Endothelial cell (in vitro differentiated cells): ENCODE measurements at places on chromosomes 6 and 20. TPM values are rescaled to one million over a fixed set of nuclear protein-coding genes. Genes with fewer than 3 reads are reported as not detected.
A peak's percentile ranks its signal among the peaks of the same experiment; 100 is the strongest.

- H3K4me3 ChIP-seq = no peak overlapping the region
- H3K27me3 ChIP-seq = no peaks in the 10 kb centered on the region
- H3K27ac ChIP-seq = no peak overlapping the region
These were observed 47.4 kb upstream of the SYNCRIP start for GRCh38 chr6:85690071-85690470.

DNA sequence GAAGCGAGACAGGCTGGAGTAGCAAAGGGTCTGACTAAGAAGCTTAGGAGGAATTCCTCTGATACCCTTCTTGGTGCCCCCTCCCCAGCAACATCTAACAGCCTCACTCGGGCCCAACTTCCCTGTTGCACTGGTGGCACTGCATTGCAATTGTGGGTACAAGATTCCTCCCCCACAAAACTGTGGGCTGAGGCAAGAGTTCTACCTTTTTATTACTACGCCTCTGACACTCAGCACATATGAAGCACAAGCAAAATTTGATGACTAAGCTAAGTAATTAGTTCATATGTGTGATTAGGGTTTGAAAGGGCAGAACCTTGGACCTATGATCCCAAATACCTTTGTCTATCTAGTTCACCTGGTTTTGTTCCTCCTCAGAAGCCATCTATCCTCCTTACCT, 83.5 kb downstream of the ZHX3 start:
- H3K36me3 ChIP-seq = no peaks in the 10 kb centered on the region
- no peaks in the 10 kb centered on the region for H3K4me1 ChIP-seq
- H3K27ac ChIP-seq = no peak overlapping the region
- DNase-seq = no peak

- peaks cover 5% of the 10 kb centered on the region for H3K27me3 ChIP-seq
- no peak for DNase-seq
- peaks cover 18% of the 10 kb centered on the region for H3K4me1 ChIP-seq
- no peak overlapping the region for H3K27ac ChIP-seq
- H3K4me3 ChIP-seq = no peak overlapping the region
These were observed 207.8 kb upstream of the FOXQ1 start for GRCh38 chr6:1103945-1104623.

GRCh38 chr6:167109651-167110050, 13.2 kb upstream of the CCR6 start:
- no peaks in the 10 kb centered on the region for H3K27me3 ChIP-seq
- H3K4me3 ChIP-seq = no peak overlapping the region
- no peak overlapping the region for H3K27ac ChIP-seq
- no peak for DNase-seq
- H3K36me3 ChIP-seq = no peaks in the 10 kb centered on the region

- no peak overlapping the region for H3K4me3 ChIP-seq
- no peaks in the 10 kb centered on the region for H3K27me3 ChIP-seq
- H3K4me1 ChIP-seq = peaks cover 2% of the 10 kb centered on the region
- H3K36me3 ChIP-seq = no peaks in the 10 kb centered on the region
These were observed 191.0 kb downstream of the TPBG start for GRCh38 chr6:82554666-82555065.

GRCh38 chr20:46367967-46368901, 38.2 kb downstream of the ELMO2 start:
- H3K36me3 ChIP-seq = peaks cover 71% of the 10 kb centered on the region
- peaks cover 25% of the 10 kb centered on the region for H3K4me1 ChIP-seq
- no peak for DNase-seq
- H3K27ac ChIP-seq = peak overlapping the region; percentile 50
- H3K4me3 ChIP-seq = peak overlapping the region; percentile 76

GRCh38 chr6:108549741-108550140, 11.0 kb upstream of the FOXO3 start:
- no peaks in the 10 kb centered on the region for H3K36me3 ChIP-seq
- DNase-seq = no peak
- H3K27ac ChIP-seq = no peak overlapping the region
- H3K4me3 ChIP-seq = no peak overlapping the region
- no peaks in the 10 kb centered on the region for H3K4me1 ChIP-seq
- peaks cover 2% of the 10 kb centered on the region for H3K27me3 ChIP-seq

- peaks cover 3% of the 10 kb centered on the region for H3K4me1 ChIP-seq
- peak; percentile 59 for DNase-seq
- H3K36me3 ChIP-seq = no peaks in the 10 kb centered on the region
- H3K27me3 ChIP-seq = peaks cover 13% of the 10 kb centered on the region
- H3K4me3 ChIP-seq = no peak overlapping the region
These were observed 4.8 kb upstream of the TRIM40 start for GRCh38 chr6:30130887-30131862.

GRCh38 chr20:24936526-24937407, 12.3 kb upstream of the CST7 start:
- no peak overlapping the region for H3K4me3 ChIP-seq
- peaks cover 9% of the 10 kb centered on the region for H3K36me3 ChIP-seq
- DNase-seq = no peak

DNA sequence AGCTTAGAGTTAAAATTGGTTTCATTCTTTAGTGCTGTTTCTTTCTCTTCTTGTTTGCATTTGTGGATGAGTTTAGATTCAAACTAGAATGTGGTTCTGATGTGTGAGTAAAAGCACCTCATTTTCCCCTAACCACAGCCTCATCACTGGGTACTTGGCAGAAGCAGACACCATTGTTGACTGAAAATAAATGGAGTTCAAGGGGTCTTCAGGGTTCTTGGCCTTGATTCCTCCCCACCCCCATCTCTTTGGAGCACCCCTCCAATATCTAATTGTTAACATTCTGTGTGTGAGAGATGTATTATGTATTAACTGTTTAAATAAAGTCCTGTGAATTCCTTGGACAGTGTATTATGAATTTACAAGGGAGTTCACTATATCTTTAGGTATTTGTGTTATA, 59.6 kb downstream of the JARID2 start:
- H3K4me3 ChIP-seq = no peak overlapping the region
- DNase-seq = no peak
- H3K27ac ChIP-seq = no peak overlapping the region
- H3K27me3 ChIP-seq = peaks cover 2% of the 10 kb centered on the region
- peaks cover 42% of the 10 kb centered on the region for H3K4me1 ChIP-seq

DNA sequence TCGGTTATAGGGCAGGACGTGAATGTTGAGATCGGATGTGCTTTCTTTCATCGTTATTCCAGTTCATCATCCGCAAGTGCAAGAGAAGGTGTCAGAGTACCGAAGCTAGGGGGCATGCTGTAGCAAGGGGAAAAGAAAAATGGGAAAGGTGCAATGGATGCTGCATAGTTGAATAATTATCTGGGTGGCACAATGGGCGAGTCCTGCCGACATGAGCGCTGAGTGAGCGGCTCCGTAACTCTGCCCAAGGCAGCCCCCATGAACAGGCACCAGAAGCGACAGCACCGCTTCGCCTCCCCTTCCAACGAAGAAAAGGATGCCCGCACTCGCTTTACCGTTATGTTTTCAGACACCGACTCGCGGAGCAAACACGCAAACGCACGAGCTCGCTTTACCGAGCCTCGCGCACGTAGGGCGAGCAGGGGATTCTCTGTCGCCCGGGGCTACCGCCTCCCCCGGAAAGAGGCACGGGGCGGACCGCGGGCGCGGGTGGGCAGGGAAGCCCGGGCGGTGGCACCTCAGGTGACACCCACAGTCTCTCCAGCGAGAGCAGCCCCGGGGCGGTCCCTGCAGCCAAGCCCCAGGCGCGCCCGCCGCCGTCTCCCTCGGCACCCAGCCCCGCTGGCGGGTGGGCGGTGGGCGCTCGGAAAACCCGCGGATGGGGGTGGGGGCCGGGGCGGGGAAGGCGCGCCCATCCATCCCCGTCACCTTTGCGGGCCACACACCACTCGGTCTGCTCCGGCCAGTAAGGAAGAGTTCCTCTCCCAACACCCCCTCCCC, 654 bp downstream of the WASF1 start:
- H3K4me1 ChIP-seq = peaks cover 27% of the 10 kb centered on the region
- H3K27me3 ChIP-seq = peaks cover 7% of the 10 kb centered on the region
- peak overlapping the region; percentile 68 for H3K27ac ChIP-seq
- peaks cover 6% of the 10 kb centered on the region for H3K36me3 ChIP-seq
- peak; percentile 36 for DNase-seq
- peak overlapping the region; percentile 97 for H3K4me3 ChIP-seq

DNA sequence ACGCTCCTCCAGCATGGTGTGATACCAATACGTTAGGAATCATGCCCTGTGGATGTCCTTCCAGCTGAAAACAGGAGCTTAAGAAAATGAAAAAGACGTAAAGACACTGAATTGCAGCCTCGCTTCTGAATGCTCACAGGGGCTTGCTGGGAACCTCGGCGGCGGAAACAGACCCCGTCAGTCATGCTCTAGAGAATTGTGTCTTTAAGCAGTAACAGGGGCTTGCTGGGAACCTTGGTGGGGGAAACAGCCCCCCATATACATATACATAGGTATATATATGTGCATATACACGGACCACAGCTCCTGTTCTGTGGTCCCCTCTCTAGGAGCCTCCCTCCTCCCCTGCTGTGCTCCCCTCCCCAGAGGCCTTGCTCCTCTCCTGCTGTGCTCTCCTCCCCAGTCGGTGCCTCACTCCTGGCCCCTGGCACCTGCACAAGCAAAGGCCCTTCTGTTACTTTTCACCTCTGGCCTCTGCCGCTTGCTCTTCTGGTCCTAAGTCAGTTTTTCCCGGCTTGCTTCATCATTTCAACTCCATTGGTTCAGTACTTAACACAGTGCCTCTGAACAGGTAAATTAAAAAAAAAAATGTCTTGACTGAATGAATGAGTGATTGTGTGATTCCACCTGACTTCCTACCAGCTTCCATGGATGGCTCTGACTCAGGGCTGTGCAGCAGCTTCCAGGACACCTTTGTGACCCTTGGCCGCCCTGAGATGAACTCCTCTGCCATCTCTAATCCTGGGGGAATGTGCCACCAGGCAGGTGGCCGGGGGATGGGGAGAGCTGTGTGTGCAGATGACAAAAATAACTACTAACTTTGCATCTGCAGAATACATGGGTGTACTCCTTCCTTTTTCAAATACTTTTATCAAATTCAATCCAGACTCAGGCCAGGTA, 246.1 kb downstream of the SMOC2 start:
- peaks cover 7% of the 10 kb centered on the region for H3K27me3 ChIP-seq
- H3K4me1 ChIP-seq = peaks cover 3% of the 10 kb centered on the region
- DNase-seq = no peak
- no peak overlapping the region for H3K27ac ChIP-seq

DNA sequence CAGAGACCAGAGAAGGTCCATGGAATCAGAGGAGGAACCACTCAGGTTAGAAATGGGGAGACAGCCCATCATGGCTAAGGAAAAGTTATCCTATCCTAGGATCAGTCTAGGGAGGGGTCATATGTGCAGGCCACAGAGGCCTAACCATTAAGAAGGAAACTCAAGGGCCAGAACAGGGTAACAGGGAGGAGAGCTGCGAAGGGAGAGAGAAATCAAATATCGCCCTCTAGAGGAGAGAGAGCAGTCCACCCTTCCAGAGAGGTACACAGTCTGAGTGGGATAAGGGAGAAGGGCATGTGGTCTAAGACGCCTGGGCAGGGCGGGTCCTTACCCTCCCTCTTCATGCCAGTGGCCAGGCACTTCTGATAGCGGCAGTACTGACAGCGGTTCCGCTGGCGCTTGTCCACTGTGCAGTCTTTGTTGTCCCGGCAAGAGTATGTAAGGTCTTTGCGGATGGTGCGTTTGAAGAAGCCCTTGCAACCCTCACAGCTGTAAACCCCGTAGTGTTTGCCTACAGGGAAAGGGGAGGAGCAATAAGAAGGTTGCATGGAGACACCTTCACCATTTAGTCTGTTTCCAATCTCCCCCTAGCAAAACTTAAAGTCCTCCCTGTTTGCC, 2.9 kb downstream of the RXRB start:
- peak overlapping the region; percentile 49 for H3K4me3 ChIP-seq
- no peak for DNase-seq
- H3K27ac ChIP-seq = no peak overlapping the region
- H3K27me3 ChIP-seq = peaks cover 22% of the 10 kb centered on the region
- peaks cover 54% of the 10 kb centered on the region for H3K36me3 ChIP-seq

- no peak overlapping the region for H3K4me3 ChIP-seq
- DNase-seq = no peak
- peaks cover 12% of the 10 kb centered on the region for H3K27me3 ChIP-seq
- no peaks in the 10 kb centered on the region for H3K36me3 ChIP-seq
These were observed 19.0 kb downstream of the DLL1 start for GRCh38 chr6:170271771-170272314.

DNA sequence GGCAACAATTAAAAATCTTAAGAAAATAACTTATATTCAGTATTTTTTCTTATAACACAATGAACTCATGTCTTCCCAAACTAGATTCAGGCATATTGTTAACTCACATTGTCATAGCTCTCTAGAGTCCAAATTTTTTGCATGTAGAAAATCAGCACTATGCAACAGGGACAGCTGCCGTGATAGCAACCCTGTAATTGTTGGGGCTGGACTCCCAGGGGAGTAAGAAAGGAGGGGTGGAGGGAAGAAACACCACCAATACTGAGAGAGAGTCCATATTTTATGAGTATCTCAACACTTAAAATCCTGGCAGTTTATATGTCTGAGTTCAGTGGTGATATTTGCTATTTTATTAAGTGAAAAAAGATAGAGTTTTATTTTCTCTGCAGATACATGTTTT, 89.6 kb upstream of the HS3ST5 start:
- no peak for DNase-seq
- no peak overlapping the region for H3K27ac ChIP-seq
- H3K4me3 ChIP-seq = no peak overlapping the region
- H3K27me3 ChIP-seq = no peaks in the 10 kb centered on the region
- H3K4me1 ChIP-seq = peaks cover 5% of the 10 kb centered on the region
- H3K36me3 ChIP-seq = no peaks in the 10 kb centered on the region

GRCh38 chr20:24987873-24988835, 4.4 kb downstream of the APMAP start:
- no peak overlapping the region for H3K27ac ChIP-seq
- H3K4me3 ChIP-seq = no peak overlapping the region
- peaks cover 4% of the 10 kb centered on the region for H3K36me3 ChIP-seq
- peaks cover 3% of the 10 kb centered on the region for H3K27me3 ChIP-seq
- no peak for DNase-seq

GRCh38 chr20:20524756-20525155, 156.9 kb downstream of the INSM1 start:
- peaks cover 6% of the 10 kb centered on the region for H3K27me3 ChIP-seq
- no peak for DNase-seq
- peaks cover 5% of the 10 kb centered on the region for H3K36me3 ChIP-seq
- H3K4me3 ChIP-seq = no peak overlapping the region
- no peak overlapping the region for H3K27ac ChIP-seq

GRCh38 chr6:56515081-56515905, 127.4 kb downstream of the DST start:
- DNase-seq = no peak
- H3K27ac ChIP-seq = no peak overlapping the region
- no peaks in the 10 kb centered on the region for H3K27me3 ChIP-seq

GRCh38 chr6:37103169-37104039, 66.5 kb upstream of the PIM1 start:
- H3K4me1 ChIP-seq = peaks cover 48% of the 10 kb centered on the region
- DNase-seq = peak; percentile 43
- H3K27me3 ChIP-seq = peaks cover 4% of the 10 kb centered on the region
- H3K27ac ChIP-seq = peak overlapping the region; percentile 92

The TTK gene
- 6.6 TPM for total RNA-seq

The EYS gene
- total RNA-seq = not detected

The CCDC170 gene
- 0.31 TPM for total RNA-seq

The LZTS3 gene
- 6.1 TPM for total RNA-seq
